ENCODE measurements at places on chromosomes 2 and 18.

- no peak for DNase-seq
Measured at GRCh38 chr2:22478329-22478728, 906.6 kb upstream of the KLHL29 start.

DNA sequence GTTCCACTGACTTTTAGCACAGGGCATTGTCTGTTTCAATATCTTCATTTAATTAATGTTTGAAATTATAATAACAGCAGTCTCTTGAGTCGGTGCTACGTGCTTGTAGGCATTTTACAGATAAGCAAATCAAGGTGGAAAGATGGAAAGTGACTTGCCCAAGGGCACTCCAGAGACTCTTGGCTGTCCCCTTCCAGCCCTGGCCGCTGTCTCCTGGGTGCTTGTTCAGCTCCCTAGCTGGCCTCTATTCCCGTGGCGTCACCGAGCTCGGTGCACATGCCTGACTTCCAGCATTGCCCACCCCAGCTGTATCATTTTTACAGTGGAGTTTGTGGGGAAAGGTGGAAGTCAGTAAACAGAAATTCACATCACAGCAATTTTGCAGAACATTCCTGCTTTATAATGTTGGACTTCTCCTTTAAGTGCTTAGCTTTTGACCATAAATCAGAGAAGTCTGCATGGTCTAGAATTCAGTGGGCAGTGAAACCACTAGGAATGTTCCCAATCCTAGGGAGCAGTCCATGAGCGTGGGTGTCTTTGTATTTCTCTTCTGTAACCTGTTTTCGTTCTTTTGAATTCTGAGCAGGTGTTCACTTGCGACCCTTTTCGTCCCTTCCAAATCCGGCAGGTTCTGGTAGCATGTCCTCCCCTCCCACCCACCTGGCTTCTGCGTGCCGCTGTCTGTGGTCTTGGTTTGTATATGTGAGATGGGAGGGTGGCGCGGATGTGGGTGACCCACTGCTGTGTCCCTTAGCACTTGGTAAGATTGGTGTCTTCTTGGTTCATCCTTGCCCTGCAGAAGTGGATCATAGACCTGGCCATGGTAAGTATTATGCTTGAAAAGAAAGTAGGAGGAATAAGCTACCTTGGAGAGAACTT lies 8.4 kb downstream of the SLC66A3 start:
- no peak for DNase-seq

- no peak for DNase-seq
Measured at GRCh38 chr2:149625671-149626070, 38.1 kb upstream of the MMADHC start.

DNA sequence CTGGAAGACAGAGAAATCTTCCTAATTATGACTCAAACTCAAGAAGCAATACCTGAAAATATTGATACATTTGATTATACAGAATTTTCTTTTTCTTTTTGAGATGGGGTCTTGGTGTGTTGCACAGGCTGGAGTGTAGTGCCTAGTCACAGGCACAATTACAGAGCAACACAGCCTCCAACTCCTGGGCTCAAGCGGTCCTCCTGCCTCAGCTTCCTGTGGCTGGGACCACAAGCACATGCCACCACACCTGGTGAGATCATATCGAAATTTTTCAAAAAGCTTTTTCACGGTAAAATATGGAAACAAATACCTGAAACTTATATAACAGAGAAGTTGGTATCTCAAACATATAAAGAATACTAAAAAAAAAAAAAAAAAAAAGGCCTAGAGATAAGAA lies 27.9 kb downstream of the TGFBRAP1 start:
- no peak for DNase-seq

DNA sequence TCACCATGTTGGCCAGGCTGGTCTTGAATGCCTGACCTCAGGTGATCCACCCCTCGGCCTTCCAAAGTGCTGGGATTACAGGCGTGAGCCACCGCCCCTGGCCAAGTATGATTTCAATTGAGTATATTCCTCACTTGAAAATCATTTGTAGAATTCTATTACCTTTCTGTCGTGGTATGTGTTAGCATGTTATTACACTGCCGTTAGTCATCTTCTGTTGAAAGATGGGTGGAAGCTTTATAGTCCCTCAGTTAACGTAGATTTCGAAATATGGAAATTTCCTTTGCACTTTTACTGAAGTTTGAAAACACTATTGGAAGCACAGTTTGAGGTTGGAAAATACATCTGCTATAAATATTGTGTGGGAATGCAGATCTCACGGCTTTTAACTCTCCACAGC lies 14.7 kb downstream of the NIFK start:
- DNase-seq = no peak

DNA sequence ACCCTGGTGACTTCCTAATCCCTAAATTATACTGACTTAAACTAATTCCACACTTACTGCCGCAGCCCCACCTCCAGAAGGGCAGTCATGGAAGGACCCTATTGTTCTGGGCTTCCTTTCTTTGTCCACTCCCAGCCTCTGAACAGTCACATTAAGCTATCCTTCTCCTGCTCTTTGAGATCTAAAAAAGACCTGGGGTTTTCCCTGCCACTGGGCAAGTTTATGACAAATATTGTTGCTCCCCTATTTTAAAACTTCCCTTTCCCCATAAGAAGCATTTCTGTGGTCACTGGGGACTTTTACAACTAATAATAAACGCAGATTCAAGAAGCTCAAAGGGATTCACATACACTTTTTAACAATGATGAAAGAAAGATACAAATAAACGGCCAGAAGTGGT lies 47.2 kb upstream of the XPO1 start:
- DNase-seq = no peak

DNA sequence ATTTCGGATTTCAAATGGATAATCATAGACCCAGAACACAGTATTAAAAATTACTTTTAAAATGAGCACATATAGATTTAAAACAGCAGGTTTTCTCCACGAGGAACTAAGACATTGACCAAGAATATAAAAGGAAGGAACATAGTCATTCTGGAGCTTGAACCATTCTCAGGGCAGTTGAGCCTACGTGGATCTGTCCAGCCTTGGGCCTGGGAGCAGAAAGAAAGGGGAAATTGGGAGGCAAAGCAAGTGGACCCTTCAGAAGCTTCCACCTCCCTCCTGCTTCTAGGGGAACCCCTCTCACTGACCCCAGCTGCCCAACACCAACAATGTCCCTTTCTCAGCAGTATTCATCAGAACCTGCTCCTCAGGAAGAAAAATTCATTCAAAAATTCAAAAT lies 31.4 kb upstream of the TTC39C start:
- DNase-seq = no peak

DNA sequence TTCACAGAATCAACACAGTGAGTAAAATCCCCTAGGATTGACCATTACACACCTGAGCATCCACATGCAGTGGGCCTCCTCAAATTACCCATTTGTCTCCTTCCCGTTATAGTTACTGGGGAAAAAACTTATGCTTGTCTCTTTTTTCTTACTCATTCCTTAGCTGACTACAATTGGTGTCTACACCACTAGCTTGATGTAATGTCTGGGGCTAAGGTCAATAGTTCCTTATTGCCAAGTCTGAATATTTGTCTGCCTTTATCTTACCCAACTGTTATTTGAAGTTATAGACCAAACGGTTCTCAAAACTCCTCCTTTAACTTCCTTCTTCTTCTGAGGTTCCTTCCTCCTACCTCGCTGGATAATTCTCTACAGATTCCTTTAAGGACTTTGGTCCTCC lies 41.9 kb upstream of the TMEM17 start:
- DNase-seq = no peak

DNA sequence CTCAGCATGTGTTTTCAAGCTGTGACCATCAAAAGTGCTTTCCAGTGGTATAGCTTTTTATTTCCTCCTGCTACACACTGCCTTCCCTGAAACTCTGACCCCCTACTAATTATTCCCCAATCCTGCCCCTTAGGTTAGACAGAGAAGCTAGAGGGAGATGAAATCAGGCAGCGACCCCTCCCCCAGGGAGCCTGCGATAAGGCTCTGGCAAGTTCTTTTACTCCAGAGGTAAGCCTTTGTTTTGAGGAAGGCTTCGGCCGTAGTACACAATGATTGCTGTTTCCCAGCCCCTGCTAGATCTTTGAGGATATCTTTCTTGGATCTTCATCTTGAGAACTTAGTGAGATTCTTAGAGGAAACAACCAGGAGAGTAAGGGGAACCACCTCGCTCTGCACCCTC lies 33.5 kb upstream of the NOL4 start:
- DNase-seq = no peak

GRCh38 chr18:34220081-34220815 lies 4.5 kb downstream of the NOL4 start:
- DNase-seq = no peak

- DNase-seq = no peak
Measured at GRCh38 chr2:96239091-96239490, 26.7 kb downstream of the TMEM127 start.

GRCh38 chr2:2253172-2254016 lies 77.7 kb downstream of the MYT1L start:
- no peak for DNase-seq

DNA sequence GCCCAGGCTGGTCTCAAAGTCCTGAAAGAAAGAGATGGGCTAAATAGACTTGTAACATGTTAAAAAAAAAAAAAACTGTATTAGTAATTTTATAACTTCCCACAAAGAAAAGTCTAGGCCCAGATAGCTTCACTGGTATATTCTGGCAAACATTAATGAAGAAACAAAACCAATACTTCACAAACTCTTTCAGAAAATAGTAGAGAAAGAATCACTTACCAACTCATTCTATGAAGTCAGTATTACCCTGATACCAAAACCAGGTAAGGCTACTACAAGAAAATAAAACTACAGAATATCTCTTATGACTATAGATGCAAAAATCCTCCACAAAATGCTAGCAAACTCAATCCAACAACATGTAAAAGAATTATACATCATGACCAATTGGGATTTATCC lies 59.9 kb upstream of the ODC1 start:
- DNase-seq = no peak

- no peak for DNase-seq
Measured at GRCh38 chr18:45165871-45166270, 449.4 kb upstream of the SLC14A2 start.

- DNase-seq = no peak
Measured at GRCh38 chr2:65278531-65278981, 50.9 kb downstream of the ACTR2 start.

- DNase-seq = no peak
Measured at GRCh38 chr18:2824865-2825264, 21.9 kb upstream of the EMILIN2 start.

DNA sequence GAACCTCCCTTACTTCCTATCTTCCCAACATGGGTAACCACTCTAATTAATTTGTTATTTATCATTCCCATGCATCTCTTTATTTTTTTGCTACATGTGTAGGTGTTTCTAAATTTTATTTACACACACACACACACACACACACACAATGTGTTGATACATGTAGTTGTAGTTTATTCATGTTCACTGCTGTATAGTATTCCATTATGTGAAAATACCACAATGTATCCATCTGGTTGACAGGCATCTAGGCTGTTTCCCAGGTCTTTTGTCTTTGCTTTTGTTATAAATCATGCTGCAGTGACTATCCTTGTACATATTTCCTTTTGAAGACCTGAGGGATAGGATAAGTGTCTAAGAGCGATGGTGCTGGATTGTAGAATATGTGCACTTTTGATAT lies 59.7 kb downstream of the ACAA2 start:
- no peak for DNase-seq

DNA sequence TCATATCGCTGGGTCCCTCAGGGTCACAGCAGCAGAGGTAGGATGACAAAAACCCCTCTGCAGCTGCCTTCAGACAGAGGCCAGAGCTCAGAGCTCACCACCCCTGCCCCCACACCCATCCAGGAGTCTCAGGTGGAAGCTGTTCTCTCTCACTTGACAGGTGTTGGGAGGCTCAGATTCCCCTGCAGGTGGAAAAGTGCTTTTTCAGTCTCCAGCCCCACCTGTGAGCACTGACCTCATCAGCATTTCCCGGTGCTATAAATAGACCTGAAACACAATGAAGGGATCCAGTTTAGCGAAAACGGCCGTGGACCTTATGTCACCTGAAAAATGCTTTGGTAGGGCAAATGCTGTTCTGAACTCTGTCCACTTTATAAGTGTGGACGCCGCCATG lies 254.9 kb downstream of the NDUFA10 start:
- DNase-seq = no peak

- no peak for DNase-seq
Measured at GRCh38 chr2:26345283-26345544, 729 bp upstream of the SELENOI start.

DNA sequence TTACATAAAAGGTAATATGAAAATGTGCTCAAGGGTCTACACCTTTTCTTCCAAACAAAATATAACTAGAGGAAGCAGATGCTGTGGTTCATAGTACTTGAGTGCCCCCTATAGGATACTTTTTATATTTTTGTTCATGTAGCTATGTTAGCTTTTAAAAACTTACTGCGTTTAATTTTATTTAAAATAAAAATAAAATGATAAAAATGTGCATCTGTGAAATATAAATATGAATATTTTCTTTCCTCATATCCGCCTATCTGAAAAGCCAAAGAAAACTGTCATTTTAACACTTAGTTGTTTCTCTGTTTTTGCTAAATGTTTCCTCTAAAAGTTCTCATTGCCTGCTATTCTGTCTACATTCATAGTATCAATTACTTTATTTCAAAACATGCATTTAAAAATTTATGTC lies 9.6 kb upstream of the LRP1B start:
- no peak for DNase-seq

DNA sequence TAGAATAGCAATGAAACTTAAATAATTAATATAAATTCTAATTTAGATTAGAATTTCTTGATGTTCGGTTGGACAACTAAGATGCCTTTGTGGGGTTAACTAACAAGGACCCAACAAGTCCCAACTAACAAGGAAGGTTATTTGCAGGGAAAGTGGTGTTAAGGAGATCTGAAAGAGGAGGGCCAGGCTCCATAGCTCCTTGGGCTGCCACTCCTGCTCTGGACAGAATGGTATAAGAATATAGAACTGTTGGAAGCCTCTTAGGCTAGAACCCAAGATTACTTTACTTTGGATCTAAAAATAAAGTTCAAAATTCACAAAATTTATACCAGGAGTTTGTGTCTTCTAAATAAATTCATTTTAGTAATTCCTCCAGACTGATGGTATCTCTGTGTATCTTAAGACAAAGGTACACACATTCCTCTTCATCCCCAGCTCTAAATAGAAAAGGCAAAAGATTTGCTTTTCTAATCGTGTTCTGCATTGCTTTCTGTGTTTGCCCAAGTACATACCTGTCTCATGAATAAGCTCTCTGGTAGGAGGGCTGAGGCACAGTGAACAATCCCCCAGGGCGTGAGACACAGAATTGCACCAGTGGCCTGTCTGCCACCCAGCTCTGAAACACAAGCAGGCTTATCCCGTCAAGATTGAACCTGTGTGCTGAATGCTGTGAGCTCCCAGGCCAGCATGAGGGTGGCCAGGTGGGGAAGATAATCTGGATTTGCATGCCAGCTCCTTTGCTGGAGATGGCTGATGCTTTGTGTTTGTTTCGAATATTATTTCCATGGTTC lies 176.0 kb downstream of the ACKR3 start:
- DNase-seq = no peak

- no peak for DNase-seq
Measured at GRCh38 chr2:51301381-51301780, 269.4 kb upstream of the NRXN1 start.

DNA sequence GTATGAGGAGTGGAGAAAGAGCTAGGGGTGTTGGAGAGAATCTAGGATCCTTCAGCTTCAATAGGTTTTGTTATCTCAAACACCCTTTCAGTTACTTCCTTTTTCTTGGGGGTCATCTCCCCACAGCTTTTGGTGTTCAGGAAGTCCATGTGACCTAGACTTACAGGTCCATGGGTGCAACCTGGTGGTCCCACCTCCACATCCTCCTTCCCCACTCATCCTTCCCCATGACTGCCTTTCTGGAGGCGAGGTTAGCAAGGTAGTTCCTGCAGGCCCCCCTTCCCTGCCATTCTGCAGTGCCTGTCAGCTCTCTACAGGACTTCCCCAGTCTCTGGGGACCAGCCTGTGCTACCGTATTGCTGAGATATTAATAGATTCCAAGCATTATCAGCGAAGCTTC lies 107.6 kb downstream of the TMEM17 start:
- no peak for DNase-seq
